T-cell (primary cell): ENCODE measurements at places on chromosomes 6 and 20.

- no peak overlapping the region for H3K27ac ChIP-seq
- no peaks in the 10 kb centered on the region for H3K27me3 ChIP-seq
- no peak for DNase-seq
- H3K36me3 ChIP-seq, result no peaks in the 10 kb centered on the region
- H3K4me1 ChIP-seq, result peaks cover 4% of the 10 kb centered on the region
- H3K4me3 ChIP-seq, result no peak overlapping the region
These were observed 170.6 kb downstream of the CARMIL1 start for GRCh38 chr6:25449774-25450173.

- no peak for DNase-seq
- H3K36me3 ChIP-seq, result no peaks in the 10 kb centered on the region
- H3K4me1 ChIP-seq, result no peaks in the 10 kb centered on the region
- no peak overlapping the region for H3K4me3 ChIP-seq
These were observed 510.3 kb downstream of the KIF16B start for GRCh38 chr20:16062661-16063581.

- H3K36me3 ChIP-seq, result no peaks in the 10 kb centered on the region
- H3K4me3 ChIP-seq, result no peak overlapping the region
- DNase-seq, result no peak
- H3K27me3 ChIP-seq, result no peaks in the 10 kb centered on the region
- H3K27ac ChIP-seq, result no peak overlapping the region
These were observed 64.9 kb downstream of the SLC24A3 start for GRCh38 chr20:19277381-19277780.

DNA sequence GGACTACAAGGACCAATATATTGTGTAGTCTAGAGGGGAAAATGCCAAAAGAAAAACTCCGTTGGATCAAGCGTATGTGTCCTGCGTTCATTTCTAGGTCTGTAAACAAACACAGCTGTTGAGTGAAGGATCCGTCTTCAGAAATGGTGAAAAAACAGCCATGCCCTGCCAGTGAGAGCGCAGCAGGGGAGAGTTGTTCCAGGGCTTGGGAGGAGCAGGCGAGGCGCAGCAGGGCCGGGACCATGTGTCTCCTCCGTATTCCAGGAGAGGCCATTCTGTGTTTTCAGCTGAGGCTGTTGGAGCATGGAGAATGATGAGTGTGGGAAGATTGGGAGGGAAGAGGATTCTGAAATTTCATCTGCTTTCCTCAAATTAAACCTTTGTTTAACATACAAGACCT lies 38.0 kb downstream of the BMP6 start:
- no peaks in the 10 kb centered on the region for H3K4me1 ChIP-seq
- no peak overlapping the region for H3K4me3 ChIP-seq
- no peaks in the 10 kb centered on the region for H3K36me3 ChIP-seq
- no peaks in the 10 kb centered on the region for H3K27me3 ChIP-seq
- DNase-seq, result no peak

- no peak overlapping the region for H3K4me3 ChIP-seq
- H3K36me3 ChIP-seq, result no peaks in the 10 kb centered on the region
- H3K27ac ChIP-seq, result no peak overlapping the region
- H3K4me1 ChIP-seq, result no peaks in the 10 kb centered on the region
- no peaks in the 10 kb centered on the region for H3K27me3 ChIP-seq
These were observed 8.7 kb downstream of the LAMA5 start for GRCh38 chr20:62358171-62359042.

DNA sequence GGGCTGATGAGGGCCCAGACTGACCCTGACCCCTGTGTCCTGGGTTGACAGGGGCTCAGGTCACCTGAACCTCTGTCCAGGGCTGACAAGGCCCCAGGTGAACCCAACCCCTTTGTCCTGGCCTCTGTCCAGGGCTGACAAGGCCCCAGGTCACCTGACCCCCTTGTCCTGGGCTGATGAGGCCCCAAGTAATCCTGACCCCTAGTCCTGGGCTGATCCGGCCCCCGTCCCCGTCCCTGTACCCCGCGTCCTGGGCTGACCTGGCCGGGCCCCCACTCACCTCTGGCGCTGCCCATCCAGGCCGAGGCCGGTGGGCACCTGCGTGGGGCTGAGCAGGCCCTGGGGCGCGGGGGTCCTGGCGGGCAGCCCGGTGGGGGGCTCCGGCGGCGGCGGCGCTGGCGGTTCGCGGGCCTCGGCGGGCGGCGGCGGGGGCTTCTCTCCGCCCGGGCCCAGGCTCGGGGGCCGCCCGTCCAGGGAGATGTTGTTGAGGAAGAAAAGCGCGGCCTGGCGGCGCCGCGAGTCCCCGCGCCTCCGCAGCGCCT lies 379 bp downstream of the CABLES2 start:
- H3K4me3 ChIP-seq, result peak overlapping the region; percentile 62
- peaks cover 46% of the 10 kb centered on the region for H3K4me1 ChIP-seq
- H3K27me3 ChIP-seq, result peaks cover 5% of the 10 kb centered on the region
- peak overlapping the region; percentile 4 for H3K27ac ChIP-seq
- no peak for DNase-seq
- H3K36me3 ChIP-seq, result no peaks in the 10 kb centered on the region

DNA sequence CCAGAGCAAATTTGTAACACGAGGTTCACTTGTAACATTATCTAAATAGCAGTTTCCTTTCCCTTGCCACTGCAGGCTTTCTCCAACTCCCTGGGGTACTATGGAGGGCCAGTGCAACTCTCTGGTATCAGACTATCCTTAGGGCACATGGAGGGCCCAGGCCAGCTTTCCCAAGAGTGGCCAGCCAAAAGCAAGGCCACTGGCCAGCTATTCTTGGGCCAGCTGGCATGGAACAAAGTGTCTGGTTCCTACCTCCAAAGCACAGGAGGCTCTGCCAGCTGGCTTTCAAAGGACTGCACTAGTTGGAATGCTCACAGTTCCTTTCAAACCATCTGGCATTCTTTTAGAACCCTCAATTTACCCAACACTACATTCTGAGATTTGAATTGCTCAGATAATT lies 8.7 kb downstream of the RNF24 start:
- no peak overlapping the region for H3K4me3 ChIP-seq
- H3K27me3 ChIP-seq, result no peaks in the 10 kb centered on the region
- peaks cover 3% of the 10 kb centered on the region for H3K4me1 ChIP-seq
- H3K27ac ChIP-seq, result no peak overlapping the region
- DNase-seq, result no peak

DNA sequence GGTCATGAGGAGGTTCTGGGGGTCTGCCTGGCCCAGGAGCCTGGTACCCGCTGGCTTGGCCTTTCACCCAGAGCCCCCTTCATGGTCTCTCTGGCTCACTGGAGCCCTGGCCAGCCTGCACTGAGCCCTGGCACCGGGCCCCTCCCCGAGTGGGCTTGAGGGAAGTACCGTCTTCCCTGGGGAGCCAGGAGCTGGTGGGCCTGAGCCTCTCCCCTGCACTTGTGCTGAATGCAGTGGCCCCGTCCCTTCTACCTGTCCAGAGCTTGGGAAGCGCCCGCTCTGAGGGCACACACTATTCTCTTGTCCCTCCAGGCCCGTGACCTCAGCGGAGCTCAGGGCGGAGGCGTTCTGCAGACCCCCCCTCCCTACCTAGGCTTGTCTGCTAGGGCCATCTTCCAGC lies 62.2 kb downstream of the TCP11 start:
- DNase-seq, result no peak
- no peaks in the 10 kb centered on the region for H3K27me3 ChIP-seq
- no peak overlapping the region for H3K4me3 ChIP-seq
- H3K4me1 ChIP-seq, result no peaks in the 10 kb centered on the region
- H3K36me3 ChIP-seq, result peaks cover 48% of the 10 kb centered on the region

GRCh38 chr6:151275566-151275965 lies 35.8 kb downstream of the AKAP12 start:
- no peak overlapping the region for H3K27ac ChIP-seq
- no peaks in the 10 kb centered on the region for H3K4me1 ChIP-seq
- H3K36me3 ChIP-seq, result no peaks in the 10 kb centered on the region
- H3K4me3 ChIP-seq, result no peak overlapping the region

GRCh38 chr6:51541847-51542246 lies 545.6 kb downstream of the PKHD1 start:
- DNase-seq, result no peak
- no peak overlapping the region for H3K27ac ChIP-seq
- no peak overlapping the region for H3K4me3 ChIP-seq
- H3K36me3 ChIP-seq, result no peaks in the 10 kb centered on the region
- H3K27me3 ChIP-seq, result no peaks in the 10 kb centered on the region

DNA sequence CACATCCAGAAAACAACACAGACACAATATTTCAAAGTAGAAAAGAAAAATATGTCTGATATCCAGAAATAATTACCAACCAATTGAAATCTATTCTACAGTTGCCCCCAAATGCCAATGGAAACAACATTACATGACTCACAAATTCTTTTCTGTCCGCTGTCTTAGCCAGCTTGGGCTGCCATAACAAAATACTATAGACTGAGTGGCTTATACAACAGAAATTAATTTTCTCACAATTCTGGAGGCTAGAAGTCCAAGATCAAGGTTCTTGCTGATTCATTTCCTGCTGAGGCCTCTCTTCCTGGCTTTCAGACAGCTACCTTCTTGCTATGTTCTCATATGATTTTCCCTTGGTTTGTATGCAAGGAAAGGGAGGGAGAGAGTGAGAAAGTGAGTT lies 698.1 kb downstream of the DHX35 start:
- no peak overlapping the region for H3K27ac ChIP-seq
- H3K27me3 ChIP-seq, result no peaks in the 10 kb centered on the region
- H3K4me1 ChIP-seq, result no peaks in the 10 kb centered on the region

DNA sequence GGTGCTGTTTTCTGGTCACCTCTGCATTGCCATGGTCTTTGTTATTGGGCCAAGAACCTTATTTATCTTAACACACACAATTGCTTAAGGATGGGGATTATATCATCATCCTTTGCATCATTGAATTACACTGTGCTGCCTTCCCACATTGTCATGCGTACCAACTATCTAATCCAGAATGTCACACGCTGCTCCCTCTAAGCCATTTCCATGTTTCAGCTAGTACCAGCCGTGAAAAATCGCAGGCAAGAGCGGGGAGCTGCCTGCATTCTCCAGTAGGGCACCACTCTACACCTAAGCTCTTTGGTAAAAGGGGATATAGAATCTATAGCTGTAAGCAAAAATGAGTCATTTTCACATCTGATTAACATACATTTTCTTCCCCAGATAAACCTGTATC lies 277.0 kb downstream of the PRL start:
- H3K36me3 ChIP-seq, result no peaks in the 10 kb centered on the region
- peaks cover 20% of the 10 kb centered on the region for H3K4me1 ChIP-seq
- H3K27ac ChIP-seq, result no peak overlapping the region
- H3K4me3 ChIP-seq, result no peak overlapping the region
- DNase-seq, result no peak
- no peaks in the 10 kb centered on the region for H3K27me3 ChIP-seq

DNA sequence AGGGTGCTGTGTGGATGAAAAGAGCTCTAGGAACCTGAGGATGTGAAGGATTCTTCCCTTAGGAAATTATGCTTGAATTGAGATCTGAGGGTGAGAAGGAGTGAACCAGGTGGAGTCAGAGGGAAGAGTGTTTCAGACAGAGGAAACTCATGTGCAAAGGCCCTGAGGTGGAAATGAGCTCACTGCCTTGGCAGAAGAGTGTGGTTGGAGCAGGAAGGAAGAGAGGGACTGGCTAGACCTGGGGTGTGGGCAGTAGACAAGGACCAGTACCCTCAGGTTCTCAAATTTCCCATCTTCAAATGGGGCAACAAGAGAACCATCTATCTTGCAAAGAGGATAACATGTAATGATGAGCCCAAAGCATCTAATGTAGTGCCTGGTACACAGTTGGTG lies 24.0 kb upstream of the GTSF1L start:
- H3K27me3 ChIP-seq, result peaks cover 39% of the 10 kb centered on the region
- H3K4me1 ChIP-seq, result peaks cover 2% of the 10 kb centered on the region
- no peak overlapping the region for H3K4me3 ChIP-seq
- peaks cover 2% of the 10 kb centered on the region for H3K36me3 ChIP-seq
- no peak for DNase-seq

- DNase-seq, result no peak
- H3K27ac ChIP-seq, result no peak overlapping the region
- no peaks in the 10 kb centered on the region for H3K27me3 ChIP-seq
- no peak overlapping the region for H3K4me3 ChIP-seq
These were observed 10.2 kb downstream of the RNASET2 start for GRCh38 chr6:166946125-166946524.
